Stimulated activated CD8-positive, alpha-beta memory T cell treated with anti-CD3 and anti-CD28 coated beads, Interleukin-4, amount 100 ng/mL, for 4 hours (primary cell): ENCODE measurements at places on chromosomes 4 and X.

- no peak for DNase-seq
These were observed 521.1 kb downstream of the FSTL5 start for GRCh38 chr4:161642708-161643107.

DNA sequence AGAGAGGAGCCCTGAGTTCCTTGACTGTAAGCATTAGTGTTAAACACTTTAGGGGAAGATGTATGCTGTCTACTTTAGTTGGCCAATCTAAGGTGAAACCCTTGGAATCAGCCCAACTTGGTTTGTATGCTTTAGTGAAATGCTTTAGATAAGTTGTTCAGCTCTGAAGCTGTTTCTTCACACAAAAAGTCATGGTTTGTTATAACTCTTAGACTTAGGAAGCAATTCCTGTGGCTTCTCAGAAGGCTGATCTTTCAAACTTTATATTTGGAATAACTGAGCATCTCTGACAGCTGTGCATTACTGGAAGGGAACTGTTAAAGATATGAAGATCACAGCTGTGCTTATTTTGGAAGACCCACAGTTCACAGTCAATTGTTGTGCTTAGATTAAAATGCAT is 714.1 kb downstream of the FAT4 start:
- no peak for DNase-seq

- no peak for DNase-seq
These were observed 35.7 kb upstream of the FAM241A start for GRCh38 chr4:112109360-112110058.

- DNase-seq: no peak
These were observed 213.0 kb upstream of the FAT4 start for GRCh38 chr4:125101719-125102118.

DNA sequence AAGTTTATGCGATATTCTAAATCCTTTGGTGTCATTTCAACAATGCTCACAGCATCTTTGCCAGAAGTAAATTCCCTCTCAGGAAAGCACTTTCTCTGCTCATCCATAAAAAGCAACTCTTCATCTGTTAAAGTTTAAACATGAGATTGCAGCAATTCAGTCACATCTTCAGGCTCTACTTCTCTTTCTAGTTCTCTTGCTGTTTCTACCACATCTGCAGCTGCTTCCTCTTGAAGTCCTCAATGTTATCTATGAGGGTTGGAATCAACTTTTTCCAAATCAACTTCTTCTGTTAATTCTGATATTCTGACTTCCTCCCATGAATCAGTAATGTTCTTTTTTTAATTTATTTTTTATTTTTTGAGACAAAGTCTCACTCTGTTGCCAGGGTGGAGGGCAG is 100.9 kb downstream of the LCORL start:
- no peak for DNase-seq

DNA sequence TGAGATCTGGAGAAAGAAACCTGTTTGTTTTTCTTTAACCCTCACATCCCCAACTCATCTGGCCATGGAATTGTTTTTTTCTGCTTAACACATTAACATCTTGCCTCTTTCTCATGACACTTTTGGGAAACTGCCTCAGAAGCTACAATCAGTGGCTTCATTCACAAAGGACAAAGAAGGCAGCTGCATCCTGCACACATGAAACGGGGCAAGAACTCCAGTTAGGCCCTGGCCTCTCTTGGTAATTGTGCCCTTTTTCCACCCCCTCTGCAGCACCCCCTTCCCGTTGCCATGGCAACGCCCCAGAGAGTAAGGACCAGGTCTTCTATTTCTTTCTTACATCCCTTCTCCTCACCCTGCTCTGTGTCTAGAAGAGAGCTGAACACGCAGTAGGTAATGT is 103.4 kb downstream of the PDGFRA start:
- no peak for DNase-seq

GRCh38 chr4:38711066-38711465 is 47.1 kb downstream of the KLF3 start:
- DNase-seq: no peak

GRCh38 chrX:497186-498014 is 110.7 kb upstream of the PPP2R3B start:
- DNase-seq: no peak

DNA sequence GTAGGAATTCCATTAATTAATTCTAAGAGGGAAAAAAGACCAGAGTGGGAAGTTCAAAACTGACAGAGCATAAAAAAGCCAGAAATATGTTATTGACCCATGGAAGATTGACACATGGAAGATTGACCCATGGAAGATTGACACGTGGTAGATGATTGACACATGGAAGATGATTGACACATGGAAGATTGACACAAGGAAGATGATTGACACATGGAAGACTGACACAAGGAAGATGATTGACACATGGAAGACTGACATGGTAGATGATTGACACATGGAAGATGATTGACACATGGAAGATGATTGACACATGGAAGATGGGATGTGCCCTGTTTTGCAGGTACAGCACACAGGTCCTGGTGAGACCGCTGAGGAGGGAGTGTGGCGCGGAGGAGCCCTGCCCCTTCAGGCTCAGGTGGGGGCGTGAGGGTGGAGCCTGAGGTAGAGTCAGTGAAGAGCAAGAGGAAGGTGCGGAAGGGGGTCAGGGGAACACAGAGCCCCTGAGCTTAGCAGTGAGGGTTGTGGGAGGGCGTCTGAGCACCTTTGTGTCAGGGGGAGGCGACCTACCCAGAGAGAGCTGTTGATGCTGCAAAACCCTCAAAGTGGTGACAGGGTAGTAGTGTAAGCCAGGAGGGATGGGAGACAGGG is 15.8 kb upstream of the PDE6B start:
- no peak for DNase-seq

DNA sequence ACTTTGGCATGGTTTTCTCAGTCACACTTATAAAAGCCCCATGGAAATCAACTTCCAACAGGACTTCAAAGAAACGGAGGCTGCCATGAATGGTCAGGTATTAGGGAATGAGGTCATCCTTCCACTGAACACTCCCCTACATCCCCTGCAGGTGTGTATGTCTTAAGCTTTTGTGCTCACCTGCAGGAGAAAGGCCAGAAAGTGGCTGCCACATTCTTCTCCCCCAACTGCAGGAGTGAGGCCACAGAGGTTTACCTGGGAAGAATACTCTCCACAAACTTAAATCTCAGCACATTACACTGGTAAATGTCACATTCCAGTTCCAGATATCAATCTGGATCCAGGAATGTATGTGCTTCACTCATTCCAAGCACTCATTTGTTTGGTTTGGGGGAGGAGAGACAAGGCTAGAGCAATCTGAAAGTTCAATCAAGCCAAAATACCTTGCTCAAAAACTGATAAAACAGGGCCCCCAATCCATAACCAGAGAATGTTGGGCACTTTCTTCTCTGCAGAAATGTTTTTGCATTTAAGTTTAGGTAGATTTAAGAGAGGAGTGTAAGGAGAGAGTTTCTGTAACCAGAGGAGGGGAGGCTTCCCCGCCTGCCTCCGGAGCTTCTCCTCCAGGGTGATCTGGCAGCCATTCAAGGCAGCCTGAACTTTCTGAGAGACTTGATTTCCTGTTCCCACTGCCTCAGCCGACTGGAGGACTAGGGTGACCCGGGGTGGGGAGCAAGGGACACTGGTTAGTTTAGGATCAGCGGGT is 15.4 kb downstream of the FAM9C start:
- no peak for DNase-seq

- DNase-seq: no peak
These were observed 34.1 kb upstream of the TNIP3 start for GRCh38 chr4:121198251-121198650.

- DNase-seq: no peak
These were observed 25.2 kb downstream of the LRIT3 start for GRCh38 chr4:109872950-109873656.

DNA sequence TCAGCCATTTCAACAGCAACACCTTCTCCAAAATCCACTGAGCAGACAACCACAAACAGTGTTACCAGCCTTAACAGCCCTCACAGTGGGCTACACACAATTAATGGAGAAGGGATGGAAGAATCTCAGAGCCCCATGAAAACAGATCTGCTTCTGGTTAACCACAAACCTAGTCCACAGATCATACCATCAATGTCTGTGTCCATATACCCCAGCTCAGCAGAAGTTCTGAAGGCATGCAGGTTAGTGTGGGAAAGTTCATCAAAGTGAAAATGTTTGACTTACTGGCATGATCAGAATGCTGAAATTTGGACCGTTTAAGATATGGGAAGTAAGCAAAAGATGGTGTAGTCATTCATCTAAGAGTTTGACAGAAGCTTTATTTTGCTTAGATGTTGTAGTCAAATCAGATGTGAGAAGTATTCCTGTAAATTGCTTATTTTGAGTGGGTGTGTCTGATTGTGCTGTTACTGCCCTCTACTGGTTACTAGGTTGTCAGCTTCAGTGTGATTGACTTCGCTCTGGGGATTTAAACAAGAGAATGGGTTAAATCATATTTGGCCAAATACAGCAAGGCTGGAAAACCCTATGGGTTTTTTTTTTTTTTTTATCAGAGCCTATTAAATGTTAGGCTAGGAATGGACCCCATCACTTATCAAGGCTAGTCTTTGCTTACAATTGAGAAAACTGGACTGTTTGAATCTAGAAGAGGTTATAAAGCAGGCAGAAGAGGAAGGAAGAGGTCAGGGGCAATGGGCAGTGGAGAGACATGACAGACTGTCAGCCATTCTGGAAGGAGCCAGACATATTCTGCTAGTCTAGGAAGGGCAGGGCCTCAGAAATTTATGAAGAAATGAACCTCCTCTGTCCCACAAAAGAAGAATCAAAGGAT is 130.3 kb downstream of the DIPK2B start:
- no peak for DNase-seq

GRCh38 chr4:133498149-133498548 is 349.1 kb downstream of the PCDH10 start:
- DNase-seq: no peak

DNA sequence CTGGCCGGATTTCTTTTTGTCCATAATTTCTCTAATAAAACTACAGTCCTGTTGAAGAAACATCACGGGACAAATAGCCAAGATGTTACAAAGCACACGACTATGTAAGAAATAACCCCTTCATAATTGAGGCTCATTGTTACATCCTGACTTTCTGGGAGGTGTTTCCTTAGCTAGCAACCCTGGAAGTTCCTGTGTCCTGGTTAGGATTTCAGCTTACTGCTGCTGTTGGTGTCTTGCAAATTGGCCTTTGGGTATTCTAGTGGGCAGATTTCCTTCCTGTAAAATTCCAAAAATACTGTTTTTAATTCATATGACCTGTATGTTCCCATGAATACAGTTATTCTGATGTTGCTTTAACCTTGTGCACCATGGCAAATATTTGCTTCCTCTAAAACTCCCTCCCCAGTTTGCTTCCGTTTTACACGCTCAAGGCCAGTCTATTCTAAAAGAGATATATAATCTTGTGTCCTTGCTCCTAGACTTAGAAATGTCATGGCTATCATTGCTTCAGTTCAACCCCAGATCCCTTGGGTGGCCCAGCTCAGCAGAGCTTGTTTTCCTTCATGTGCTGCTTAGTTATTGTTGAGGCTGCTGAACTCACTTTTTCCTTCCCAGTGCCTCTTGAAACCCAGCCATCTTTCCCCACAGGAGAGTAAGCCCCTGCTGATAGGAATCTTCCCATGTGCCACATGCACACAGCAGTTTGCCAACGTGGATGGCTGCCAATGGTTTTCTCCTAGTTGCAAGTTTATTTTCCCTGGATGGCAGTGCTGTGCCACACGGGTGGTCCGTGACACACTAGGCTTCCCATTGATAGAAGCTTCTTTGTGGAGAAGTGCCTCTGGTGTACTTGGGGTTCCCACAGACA is 75.8 kb downstream of the TSPAN7 start:
- no peak for DNase-seq

DNA sequence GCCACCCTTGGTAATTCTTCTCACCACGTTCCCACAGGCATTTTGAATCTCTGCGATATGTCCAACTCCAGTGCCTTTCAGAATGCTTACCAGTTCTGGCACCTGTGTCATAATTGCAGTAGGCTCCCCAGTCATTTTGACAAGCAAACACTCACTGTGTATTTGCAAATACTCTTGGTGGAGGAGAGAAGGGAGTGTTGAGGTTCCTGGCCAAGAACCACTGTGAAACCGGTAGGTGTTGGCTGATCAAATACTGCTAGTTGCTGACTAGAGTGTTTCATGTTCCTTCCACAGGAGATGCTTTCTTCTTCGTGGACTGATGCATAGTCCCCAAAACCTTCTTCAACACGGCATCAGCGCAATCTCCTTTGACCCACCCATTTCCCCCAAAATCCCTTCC is 16.0 kb upstream of the NLGN4X start:
- no peak for DNase-seq

DNA sequence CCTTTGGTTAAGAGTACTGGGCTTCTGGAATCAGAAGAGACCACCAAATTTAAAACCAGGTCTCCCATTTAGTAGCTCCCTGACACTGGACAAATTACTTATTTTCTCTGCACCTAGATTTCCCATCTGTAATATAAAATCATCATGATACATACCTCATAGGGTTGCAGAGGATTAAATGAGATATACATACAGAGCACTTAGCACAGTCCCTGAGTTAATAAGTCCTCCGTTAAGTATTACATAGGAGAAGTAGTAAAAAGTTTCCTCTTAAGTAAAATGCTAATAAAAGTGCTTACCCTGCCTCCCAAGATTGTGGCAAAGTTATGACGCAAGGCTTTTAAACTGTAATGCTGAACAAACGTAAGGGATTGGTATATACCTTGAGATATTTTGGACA is 539 bp upstream of the CHIC1 start:
- DNase-seq: no peak

GRCh38 chr4:35246493-35246892 is 997.8 kb downstream of the ARAP2 start:
- no peak for DNase-seq
